Suprapubic skin (tissue), 4 donors: ENCODE measurements at places on chromosomes 2 and 18. TPM values are rescaled to one million over a fixed set of nuclear protein-coding genes. Genes with fewer than 3 reads are reported as not detected.

DNA sequence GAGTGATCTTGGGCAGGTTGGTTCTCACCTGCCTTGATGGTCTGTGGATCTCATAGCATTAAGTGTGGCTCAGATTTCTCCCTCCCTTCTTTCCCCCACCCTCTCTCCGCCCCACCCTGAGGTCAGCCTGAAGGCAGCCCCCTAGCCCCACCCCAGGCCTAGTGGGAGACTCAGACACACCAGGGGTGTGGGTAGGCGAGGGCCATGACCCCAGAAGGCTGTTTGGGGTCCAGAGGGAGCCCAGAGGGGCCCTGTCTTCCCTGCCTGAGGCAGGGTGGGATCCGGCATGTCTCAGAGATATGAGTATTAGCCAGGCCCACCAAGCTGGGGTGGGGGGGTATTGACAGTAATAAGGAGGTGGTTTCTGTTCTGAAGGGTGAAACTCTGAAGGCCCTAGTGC is 160.5 kb downstream of the GLI2 start:
- no peak for DNase-seq

Gene UGT1A8
- total RNA-seq = not detected

GRCh38 chr2:174280596-174280995 is 32.3 kb upstream of the OLA1 start:
- no peak for DNase-seq

Gene GALNT14
- 6.6 TPM for total RNA-seq

DNA sequence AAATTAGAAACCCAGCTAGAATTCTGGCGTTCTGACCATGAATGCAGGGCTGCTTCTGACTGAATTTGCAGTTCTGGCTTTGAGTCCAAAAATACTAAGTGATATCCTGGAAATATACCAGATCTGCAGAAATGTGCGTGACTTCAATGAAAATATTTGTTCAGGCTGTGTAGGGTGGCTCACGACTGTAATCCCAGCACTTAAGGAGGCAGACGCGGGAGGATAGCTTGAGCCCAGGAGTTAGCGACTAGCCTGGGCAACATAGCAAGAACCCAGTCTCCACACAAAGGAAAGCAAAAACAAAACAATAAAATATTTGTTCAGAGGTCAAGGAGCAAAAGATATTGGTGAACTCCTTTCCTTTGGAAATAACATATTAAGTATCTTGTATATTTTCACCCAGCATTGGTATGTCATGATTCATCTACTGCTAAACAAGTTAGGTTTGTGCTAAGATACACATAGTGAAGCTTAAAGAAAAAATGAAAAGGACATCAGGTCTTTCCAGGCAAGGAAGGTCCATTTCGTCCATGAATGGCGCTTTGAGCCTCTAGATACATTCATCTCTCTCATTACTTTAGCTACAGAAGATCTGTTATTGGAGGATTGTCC is 239.2 kb downstream of the CMPK2 start:
- no peak for DNase-seq
